NT2/D1 (cell line): ENCODE measurements at places on chromosomes 2 and 18.

DNA sequence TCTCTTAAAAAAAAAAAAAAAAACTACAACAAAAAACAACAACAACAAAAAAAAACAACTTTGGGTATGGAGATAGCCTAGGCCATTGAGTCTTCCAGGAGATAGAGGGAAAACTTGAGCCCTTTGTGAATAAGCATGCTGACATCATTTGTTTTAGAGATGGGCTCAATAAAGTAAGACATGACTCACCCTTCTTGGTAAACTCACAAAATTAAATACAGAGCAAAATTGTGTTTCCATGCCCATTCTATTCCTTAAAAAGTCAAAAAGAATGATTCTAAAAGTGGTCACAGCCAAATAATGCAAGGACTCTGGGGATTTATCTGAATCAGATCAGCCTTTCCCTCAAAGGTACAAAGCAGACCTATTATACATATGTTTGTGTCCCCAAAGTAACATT is 117.4 kb downstream of the ETAA1 start:
- no peak for DNase-seq

GRCh38 chr2:133571249-133571648 is 3.0 kb upstream of the NCKAP5 start:
- DNase-seq, result peak; percentile 38

GRCh38 chr18:31247574-31248199 is 70.3 kb upstream of the DSG1 start:
- no peak for DNase-seq

DNA sequence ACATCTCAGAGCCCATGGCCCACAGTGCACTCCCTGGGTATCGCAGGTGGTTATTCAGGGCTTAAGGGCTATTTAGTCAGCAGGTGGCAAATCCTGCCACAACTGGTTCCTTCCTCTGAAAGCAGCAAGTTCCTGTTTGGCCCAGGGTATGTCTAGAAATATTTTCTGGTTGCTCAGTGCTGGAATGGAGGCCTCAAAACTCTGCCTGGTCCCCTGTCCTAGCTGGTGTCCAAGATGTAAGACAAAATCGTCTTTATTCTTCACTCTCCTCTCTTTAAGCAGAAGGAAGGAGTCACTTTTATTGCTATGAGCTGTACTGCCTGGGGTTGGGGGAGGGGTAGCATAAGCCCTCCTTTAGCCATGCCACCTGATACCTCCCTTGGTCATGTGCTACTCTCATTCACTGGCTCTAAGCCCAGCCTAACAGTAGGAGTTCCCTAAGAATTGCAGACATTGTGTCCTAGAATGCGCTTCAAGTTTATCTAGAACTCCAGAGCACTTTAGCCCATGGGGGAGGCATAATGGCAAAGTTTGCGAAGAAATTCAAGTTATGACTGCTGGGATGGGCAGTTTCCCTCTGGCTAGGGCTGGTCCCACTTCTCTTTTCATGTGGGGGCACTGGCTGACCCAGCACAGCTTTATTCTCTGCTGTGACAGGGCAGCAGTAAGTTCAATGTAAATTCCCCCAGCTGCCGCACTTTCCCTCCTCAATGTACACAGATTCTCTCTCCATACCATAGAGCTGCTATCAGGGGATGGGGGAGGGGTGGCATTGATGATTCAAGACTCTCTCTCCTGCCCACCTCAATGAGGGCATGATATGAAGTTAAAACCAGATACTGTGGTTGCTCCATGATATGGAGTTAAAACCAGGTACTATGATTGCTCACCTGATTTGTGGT is 27.1 kb upstream of the CWC22 start:
- peak; percentile 50 for DNase-seq

- DNase-seq, result no peak
These were observed 22.3 kb downstream of the DTNB start for GRCh38 chr2:25651066-25651465.

DNA sequence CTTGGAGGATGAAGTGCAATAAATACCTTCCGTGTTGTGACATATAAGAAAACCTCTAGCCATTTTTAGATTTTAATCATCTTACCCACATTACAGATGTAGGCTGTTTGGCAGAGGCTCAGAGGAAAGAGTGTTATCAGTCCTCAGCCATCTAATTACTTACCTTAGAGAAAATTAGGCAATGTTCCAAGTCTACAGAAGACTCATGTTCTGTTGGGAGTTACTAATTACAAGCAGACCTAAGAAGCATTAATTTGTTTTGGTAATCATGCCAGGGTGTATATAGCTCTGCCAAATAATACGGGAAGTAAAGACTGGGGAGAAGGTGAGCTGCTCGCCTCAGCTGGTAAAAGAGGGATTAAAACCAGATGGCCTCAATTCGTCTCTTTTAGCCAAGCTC is 125.8 kb upstream of the PGAP1 start:
- DNase-seq, result no peak

GRCh38 chr2:19176977-19177376 is 181.4 kb downstream of the OSR1 start:
- DNase-seq, result no peak

- DNase-seq, result no peak
These were observed 19.8 kb downstream of the SMAD7 start for GRCh38 chr18:48930926-48931325.

GRCh38 chr2:28193630-28194403 is 198.8 kb upstream of the FOSL2 start:
- no peak for DNase-seq
